Activated T-helper 1 cell treated with Interleukin-2 at 50 U/mL for 16 hours (primary cell): ENCODE measurements at places on chromosomes 6 and 20.

DNA sequence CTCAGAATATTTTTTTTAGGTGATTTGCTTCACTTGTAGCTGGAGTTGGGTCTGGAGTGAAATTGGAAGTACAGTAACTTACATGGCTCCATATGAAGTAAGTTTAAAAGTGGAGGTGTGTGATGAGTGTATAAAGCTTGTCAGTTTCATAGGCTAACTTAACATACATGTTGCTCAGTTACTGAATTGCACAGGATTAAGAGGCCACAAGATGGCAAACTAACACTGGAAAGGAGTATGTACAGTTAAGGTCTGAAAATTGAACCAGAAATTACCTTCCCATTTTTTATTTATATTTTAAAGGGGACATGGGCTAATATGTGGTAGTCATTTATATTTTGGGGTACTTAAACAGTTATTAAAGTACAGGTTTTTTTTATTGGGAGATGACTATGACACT is 45.3 kb upstream of the SMIM8 start:
- no peak for DNase-seq

DNA sequence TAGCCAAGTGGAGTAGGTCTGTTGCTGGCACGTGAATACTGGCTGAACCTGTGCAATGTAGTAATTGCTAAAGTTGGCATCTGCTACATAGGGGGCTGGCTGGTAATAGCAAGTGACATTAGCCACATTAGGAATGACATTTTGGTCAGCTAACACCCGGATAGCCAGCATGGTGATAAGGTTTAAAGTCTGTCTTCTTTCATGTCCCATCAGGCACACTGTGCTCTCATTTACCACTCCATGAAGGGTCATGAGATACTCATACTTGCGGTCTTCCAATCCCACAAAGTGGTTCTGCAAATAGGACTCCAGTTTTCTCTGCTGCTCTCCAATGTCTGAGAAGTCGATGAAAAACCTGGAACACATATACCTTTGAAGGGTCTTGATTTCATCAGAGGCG is 2.8 kb downstream of the TENT5A start:
- DNase-seq = no peak

- no peak for DNase-seq
These were observed 16.0 kb downstream of the SHLD1 start for GRCh38 chr20:5766085-5766764.

GRCh38 chr6:42689371-42689770 is 33.0 kb downstream of the PRPH2 start:
- no peak for DNase-seq

DNA sequence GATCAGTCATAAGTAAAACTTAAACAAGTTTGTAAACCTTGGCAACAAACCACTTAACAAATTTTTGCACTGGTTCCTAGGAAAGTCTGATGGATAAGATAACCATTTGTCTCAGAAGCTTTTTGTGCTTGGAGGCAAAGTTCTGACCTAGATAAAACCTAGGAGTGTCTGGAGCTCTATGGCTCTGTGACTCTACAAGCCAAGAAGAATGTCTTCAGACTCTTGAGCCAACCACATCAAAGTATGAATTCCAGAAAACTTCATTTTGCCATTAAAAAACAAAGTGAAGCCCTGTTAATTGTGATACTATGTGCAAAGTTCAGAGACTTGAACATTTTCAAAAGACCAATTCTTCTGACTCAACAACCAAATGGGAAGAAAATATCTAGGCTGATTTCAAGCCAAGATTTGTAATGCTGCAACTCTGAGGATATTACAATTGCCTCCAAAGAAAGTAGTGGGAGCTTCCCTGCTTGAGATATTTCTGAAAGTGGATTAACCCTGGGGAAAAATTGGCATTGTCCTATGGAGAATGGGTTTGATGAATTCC is 158.1 kb upstream of the FOXQ1 start:
- no peak for DNase-seq

DNA sequence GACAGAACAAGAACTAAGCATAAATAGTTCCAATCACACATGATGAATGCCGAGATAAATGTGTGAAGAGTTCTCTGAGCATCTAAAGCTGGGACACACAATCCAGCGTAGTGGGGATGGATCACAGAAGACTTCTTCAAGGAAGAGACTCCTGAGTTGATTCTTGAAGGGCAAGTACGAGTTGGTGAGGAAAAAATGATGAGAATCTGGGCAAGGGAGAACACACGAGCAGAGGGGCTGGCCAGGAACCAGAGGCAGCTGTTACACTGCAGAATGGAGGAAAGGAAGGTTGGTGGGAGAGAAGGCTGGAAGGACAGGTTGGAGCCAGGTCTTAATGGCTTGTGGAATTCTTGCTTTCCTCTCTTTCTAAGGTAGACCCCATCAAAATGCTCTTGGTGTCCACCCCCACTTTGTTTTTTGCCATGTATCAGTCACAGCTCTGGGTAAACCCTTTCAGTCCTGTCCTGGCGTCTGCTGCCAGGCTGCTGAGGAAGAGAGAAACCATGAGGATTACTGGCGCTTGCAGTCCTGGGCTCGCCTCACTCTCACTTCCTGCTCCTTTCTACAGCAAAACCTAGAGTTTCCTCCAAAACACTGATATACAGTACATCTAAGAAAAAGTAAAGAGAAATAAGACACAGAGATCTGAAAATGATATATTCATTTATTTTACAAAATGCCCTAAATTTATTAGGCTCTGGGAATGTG is 127.6 kb upstream of the FAM184A start:
- DNase-seq = no peak

DNA sequence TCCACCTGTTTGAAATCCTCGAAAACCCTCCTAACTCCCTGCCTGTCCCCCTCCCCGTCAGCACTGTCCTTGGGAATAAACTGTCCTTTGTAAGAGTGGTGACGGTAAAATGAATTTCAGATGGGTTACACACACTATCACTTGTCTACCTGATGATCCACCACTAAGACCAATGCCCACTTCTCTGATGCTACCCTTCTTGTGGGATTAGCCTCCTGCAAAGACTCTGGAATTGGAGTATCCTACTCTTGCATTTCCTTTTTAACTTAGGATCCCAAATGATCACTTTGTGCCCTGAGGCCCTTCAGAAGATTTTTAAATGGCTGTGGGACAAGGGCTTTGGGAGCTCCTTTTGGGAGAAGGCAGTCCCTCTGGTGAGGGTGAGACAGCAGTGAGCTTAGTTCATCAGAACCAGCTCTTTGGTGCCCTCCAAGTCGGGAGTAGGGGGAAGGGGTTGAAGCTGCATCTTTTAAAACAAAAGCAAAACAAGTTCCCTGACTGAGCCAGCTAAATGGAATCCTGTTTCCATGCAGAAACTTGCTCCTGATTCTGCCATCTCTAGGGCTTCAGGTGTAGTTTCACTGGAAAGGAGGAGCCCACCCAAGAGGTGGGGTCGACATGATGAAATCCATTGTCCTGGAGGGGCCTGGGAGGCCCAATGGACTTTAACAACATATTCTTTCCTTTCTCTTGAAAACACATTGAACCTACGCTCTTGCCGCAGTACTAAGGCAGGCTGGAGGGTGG is 86.5 kb downstream of the ASXL1 start:
- DNase-seq = no peak

GRCh38 chr6:116616737-116617053 is 416 bp downstream of the RSPH4A start:
- no peak for DNase-seq

DNA sequence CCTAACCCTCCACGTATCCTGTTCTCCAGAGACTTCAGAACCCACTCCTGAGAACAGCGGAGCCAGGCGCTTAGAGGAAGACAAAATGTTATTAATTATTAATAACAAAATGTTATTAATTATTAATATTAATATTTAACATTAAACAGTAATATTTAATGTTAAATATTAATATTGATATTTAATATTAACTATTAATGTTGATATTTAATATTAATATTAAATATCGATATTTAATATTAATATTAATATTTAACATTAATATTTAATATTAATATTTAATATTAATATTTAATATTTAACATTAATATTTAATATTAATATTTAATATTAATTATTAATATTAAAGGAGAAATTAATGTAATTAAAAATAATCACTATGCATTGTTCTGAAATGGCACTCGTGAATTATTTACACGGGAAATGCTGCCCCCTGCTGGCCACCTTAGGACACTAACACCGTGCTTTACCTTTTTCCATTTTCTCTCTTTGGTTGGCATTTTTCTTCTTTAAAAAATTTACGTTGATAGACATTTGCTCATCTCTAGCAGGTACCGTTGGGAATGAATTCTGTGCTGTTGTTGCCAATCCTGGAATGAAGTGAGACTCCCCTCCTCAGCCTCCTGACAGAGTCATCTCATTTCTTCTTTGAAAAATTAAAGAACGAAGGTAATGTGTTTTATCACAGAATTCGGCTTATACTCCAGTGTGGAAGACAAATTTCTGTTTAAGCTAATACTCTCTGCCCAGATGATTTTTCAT is 7.5 kb upstream of the GGTLC1 start:
- peak; percentile 38 for DNase-seq
